ENCODE measurements at places on chromosomes 5 and 9.

DNA sequence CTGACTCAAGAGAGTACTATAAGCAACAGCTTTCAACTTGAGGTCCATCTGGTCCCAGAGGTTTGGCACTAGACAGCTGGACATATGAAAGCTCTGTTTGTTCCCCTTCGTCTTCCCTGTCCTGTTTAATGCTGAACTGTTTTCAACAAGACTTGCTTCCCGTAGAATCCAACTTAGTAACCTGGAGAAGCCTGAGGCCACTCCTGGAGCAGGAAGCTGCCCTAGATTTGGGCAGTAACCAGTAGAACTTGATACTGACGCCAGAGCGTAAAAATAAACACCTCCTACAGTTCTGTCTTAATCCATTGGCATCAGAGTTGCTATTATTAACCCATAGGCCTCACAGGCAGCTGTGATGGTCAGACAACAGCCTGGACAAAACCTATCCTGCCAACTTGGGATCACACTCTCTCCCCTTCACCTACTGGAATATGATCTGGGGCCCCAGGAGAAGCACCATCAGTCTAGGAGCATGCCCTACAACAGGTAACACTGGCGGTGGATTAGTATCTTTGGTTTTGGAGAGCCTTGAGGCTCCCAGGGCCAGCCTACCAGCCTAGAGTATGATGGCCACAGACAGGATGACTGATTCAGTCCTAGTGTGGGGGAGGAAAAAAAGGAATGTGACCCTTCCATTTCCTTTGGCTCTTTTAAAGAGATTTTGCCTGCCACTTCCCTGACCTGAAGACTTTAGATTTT is 29.2 kb downstream of the RUSC2 start:
- no peak for DNase-seq

GRCh38 chr9:137390553-137391410 is 32.2 kb downstream of the EXD3 start:
- no peak for DNase-seq

DNA sequence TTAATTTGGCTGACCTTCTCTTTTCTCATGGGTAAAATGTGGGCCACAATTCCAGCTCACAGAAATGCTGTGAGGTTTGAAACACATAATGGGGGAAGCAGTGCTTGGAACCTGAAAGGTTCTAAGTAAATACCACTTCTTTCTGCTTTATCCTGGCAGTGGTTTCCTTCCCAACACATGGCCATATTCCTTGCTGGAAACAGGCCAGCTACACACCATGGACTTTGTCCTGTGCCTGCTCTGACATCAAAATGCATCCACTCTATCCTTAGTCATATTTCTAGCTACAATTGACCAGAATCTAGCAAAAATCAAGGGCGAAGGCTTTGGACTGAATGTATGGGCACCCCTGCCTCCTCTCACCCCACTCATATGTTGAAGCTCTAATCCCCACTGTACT is 93.1 kb upstream of the TRPC7 start:
- DNase-seq: no peak

GRCh38 chr5:39218482-39219402 is 621 bp downstream of the FYB1 start:
- DNase-seq: no peak

- DNase-seq: no peak
These were observed 1.8 kb upstream of the PPARGC1B start for GRCh38 chr5:149728303-149728702.

- no peak for DNase-seq
These were observed 329.5 kb downstream of the BNC2 start for GRCh38 chr9:16540743-16541613.

DNA sequence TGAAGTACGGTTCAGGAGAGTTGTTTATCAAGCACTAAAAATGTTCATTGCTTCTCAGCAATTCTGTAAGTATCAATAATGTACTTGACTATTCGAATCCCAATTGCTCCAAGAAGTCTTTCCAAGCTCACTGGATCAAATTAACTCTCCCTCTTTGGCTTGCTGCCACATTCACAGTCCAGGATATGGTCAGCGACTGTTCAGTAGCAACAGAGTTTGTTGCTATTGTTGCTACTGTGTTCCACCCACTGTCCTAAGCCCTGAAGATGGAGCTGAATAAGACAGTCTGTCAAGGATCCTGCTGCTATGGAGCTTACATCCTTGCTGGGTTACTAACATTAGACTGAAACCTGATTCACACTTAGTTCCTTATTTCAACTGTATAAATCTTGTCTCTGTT is 110.8 kb downstream of the FGF10 start:
- DNase-seq: no peak

DNA sequence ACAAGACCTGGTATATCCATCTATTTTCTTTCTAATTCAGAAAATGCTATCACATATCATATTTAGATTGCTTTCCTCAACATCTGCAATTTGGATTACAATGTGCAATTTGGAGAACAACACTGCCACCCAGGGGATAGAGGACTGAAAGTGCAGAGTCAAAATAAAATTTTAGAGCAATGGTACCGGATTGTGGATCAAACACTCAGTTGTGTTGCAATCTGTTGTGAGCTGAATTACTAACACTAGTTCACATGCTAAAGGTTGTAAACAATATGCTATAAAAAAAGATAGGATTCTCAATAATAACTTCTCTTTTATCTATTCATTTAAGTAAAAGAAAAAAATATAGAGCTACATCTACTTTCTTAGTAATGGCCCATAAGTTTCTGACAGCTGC is 11.9 kb upstream of the SRFBP1 start:
- DNase-seq: no peak

GRCh38 chr5:16806711-16807546 is 129.2 kb downstream of the MYO10 start:
- no peak for DNase-seq

- no peak for DNase-seq
These were observed 201.7 kb downstream of the SGCD start for GRCh38 chr5:156528673-156529072.

DNA sequence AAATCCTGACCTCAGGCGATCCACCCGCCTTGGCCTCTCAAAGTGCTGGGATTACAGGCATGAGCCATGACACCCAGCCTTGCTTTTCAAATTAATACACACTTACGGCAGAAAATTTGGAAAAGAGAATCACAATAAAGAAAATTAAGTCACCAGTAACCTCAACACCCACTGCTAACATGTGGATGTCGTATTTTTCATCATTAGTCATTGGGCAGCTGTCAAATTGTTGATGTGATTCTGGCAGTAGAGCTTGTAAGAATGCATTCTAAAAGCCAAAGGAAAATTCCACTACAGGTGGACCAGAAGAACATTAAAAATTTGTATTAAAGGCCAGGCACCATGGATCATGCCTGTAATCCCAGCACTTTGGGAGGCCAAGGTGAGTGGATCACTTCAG is 237.3 kb upstream of the TUT7 start:
- no peak for DNase-seq

DNA sequence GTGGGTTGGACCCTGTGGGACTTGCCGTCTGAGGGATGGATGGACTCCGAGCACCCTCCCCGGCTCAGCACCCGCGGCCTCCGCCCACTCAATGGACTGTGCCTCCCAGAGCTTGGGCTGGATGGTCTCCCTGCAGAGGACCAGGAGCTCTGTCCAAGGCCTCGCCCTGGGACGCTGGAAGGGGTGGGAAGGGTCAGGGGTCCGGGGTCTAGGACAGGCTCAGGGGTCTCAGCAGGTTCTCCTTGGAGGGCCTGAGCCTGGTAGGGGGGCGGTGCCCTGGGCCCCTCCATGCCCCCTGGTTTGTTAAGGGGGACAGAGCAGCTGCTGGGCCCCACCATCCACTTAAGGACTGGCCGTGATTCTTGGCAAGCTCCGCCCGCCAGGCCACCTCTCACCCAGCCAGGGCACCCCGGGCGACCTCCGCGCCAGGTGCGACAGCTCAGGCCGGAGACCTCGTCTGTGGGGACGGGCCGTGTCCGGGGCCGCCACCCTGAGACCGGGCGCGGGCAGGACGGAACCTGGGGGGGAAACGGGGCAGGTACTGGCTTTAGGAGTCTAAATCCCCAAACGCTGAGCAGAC is 29.2 kb downstream of the EXOC3 start:
- DNase-seq: no peak

DNA sequence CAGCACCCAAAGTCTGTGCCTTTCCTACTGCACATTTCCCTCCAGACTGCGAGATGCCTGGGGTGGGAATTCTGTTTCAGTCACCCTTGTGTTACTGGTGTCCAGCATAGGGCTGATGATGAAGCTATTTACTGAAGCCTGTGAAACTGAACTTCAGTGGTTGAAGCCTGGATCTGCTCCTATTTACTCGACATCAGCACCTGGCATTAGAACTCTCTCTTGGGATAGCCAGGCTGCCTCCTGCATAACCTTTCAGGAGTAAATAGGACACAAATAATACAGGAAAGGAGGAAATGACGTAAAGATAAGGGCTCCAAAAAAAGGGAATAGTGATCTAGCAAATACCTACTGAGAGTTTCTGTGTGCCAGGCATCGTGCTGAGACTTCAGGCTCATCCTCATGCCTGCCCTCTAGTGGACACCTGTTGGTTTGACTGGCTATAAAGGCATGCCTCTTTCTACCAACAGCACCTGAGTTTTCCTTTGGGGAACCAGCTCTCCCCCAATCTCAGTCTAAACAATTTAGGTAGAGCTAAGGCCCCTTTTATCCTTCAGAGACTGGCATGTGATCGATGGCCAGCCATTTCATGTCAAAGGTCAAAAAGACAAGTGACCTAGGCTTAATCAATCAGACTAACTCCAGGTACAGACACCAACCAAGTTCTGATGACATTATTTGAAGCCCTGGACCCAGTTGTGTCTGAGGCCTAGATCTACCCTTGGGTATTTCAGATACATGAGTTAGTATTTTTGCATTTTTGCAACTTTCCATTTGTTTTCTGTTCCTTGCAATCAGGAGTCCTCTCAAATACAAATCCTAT is 192.1 kb upstream of the TRIM32 start:
- DNase-seq: no peak

GRCh38 chr5:39400713-39401578 is 23.8 kb downstream of the DAB2 start:
- DNase-seq: no peak

- no peak for DNase-seq
These were observed 23.7 kb downstream of the BICD2 start for GRCh38 chr9:92740969-92741368.

- DNase-seq: no peak
These were observed 8.1 kb upstream of the RAD23B start for GRCh38 chr9:107274953-107275422.

DNA sequence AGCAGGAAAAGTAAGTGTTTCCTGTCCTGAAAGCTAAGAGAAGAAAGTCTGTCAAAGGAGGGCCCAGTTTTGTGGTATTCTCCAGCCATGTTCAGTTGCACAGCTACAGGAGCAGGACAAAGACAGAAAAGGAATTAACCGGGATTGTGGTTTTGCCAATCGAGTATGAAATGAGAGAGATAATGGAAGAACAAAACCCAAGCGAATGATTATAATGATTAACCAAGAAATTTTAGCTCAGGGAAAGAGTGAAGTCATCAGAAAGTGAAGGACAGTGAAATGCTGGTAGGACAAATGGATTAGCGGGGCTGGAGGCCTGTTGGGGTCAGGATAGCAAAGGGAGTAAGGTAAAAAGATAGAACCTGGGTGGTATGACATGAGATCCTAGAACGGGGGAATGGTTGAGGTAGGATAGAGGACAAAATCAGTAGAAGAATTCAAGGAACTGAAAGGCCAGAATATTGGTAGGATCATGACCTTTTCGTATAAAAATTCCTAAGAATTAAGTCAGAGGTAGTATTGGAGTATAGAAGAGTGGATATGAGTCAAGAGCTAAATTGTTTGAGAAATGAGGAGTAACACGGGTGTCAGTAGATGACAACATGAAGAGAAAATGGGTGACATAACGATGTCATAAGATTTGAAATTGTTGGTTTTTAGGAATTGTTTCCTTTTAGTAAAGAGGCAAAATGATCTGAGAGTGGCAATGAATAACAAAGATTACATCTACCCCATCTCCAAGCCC is 52.8 kb downstream of the DIAPH1 start:
- DNase-seq: no peak

DNA sequence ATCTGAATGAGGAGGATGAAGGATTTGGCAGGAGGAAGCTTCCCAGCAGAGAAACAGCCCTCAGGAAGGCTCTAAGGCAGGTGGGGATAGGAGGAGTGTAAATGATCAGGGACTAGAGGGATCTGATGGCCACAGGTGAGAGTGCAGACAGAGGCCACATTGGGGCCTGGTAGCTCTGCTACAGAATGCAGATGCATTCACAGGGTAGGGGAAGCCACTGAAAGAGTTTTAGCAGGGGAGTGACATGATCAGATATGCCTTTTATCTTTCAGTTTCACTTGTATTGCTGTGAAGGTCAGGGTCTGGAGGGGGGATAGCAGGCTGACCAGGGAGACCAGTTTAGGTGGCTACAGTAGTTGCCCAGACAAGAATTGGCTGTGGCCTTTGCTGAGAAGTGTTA is 3.0 kb downstream of the TXNDC15 start:
- DNase-seq: no peak

DNA sequence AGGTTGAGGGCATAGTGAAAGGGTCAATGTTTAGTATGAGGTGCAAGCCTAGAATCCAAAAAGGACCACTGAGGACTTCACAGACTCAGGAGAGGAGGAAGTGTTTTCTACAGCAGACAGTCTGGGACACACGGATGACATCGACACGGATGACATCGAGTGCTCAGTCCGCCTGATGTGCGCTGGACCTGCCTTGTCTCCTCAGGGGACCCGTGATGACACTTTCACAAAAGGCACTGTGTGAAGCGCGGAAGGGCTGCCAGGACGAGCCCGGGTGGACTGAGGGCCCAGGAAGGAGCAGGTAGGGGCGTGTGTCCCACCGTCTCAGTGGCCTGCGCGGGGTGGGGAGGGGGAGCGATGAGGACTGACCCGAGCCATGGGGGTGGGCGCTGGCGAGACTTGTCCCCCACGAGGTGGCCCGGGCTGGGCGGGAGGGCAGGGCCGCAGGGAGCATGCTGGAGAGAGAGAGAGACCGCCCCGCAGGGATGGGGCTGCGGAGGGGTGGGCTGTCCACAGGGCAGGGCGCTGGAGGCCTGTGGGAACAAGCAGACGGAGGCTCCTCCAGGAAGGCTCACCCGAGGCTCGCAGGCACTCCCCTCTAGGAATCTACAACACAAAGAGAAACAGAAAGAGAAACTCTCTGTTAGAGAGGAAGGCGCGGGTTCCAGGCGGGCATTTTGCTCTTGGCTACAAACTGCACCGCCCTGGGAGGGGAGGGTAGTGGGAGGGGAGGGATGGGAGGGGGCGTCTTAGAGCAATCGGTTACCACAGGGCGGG is 54.9 kb downstream of the USP20 start:
- no peak for DNase-seq

GRCh38 chr5:149125386-149125891 is 15.9 kb upstream of the ABLIM3 start:
- DNase-seq: no peak

DNA sequence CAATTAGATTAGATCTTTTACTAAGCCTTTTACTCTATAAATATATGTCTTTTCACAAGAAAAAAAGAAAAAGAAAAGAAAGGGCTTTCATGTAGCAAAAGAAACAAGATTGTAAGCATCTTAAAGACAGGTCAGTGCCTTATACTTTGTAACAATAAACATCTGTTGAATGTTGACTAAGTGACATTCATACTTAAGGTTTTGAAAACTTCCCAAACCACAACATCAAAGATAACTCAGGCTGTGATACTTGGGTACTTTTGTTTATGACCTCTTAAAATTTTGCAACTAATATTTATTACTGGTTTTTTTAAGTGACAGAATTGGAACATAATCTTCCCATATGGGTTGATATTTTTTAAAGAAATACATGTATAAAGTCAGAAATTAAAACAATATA is 7.4 kb downstream of the GRAMD2B start:
- DNase-seq: no peak

- no peak for DNase-seq
These were observed 714 bp upstream of the IER5L start for GRCh38 chr9:129178568-129179382.
